IMR-90 (cell line): ENCODE measurements at places on chromosomes 5 and 9. TPM values are rescaled to one million over a fixed set of nuclear protein-coding genes. Genes with fewer than 3 reads are reported as not detected.

GRCh38 chr5:54601411-54602230 is 84.1 kb downstream of the SNX18 start:
- no peak for DNase-seq

DNA sequence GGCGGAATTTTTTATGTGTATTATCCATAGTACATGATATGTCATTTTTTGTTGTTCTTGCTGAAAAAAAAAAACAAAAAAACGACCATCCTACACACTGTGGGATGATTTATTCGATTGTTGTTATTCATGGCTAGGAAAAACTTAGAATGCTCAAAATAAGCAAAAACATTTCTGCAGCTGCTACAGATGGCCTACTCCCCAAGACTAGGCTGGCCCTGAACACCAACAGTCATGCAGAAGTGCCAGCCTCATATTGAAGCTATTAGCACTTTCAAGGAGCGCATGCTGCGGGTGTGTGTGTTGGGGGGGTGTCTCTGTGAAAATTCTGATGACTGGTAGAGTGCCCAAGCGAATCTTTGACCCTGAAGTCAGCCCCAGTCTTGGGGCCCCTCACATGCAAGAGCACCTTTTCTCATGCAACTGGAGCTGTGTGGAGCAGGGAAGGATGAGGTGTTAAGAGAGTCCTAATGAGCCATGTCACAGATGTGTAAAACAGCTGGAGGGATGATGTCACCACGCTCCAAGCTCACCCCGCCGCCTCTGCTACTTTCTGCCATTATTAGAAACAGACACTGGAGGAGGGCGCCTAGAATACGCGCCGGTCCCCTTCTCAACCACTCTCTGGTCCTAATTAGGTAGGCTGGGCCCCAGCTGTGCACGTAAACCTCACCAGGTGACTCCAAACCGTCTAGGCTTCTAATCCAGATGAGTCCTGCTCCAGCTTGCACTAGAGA is 61.0 kb upstream of the SMIM23 start:
- no peak for DNase-seq

GRCh38 chr5:96094904-96095303 is 133.3 kb upstream of the ELL2 start:
- no peak for DNase-seq

DNA sequence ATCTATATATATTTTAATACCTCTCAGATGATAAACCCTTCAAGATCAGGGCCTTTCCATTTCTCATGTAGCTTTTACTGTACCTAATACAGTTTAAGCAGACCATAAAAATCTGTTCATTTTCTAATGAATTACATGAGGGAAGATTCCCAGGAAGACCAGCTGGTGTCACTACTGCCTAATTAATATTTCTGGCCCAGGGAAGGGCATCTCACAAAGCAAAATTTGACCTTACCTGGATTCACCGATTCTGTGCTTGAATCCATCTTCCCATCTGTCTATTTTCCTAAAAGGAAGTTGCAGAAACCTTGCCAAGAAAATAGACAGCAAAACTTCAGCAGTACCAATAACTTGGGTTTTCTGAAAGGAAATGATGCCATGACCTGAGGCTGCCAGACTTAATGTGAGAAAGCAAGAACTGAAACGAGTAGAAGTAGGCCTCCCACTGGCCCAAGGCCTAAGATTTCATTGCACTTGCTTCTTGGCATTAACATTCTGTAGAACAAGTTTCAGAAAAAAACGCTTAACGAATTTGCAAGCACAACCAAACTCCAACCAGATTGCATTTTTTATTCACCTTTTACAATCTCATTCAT is 83.0 kb upstream of the GLIS3 start:
- peak; percentile 23 for DNase-seq

DNA sequence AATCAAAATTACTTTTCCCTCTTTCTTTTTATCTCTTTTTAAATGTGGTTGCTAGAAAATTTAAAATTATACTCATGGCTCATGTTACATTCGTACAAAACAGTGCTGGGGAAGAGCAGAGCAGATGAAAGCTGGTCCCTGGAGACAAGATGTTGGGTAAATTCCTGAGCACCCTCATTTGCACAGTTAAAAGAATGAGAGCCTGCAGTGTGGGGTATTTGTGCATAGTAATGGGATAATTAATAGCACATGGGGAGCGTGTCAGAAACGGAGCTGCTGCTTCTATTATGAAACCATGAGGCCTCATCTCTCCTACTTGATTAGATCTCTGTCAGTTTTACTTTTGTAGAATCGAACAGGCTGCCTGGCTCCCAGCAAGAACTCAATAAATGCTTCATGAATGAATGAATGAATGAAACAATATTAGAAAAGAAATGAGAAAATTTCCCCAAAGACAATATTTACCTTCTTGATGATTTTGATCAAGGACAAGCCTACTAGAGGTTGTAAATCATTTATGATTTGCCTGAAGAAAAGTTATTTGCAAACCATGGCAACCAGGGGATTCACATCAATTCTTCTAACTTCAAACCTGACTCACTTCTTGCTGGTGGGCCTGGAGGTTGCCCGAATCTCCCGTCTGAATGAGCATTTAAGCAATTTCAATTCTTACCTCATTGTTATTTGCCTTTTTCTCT is 177.2 kb upstream of the TUT7 start:
- DNase-seq: no peak

- DNase-seq: no peak
Observed at GRCh38 chr5:13325765-13326164, 618.7 kb downstream of the DNAH5 start.

GRCh38 chr9:117368684-117369230 is 46.1 kb downstream of the ASTN2 start:
- DNase-seq: no peak

DNA sequence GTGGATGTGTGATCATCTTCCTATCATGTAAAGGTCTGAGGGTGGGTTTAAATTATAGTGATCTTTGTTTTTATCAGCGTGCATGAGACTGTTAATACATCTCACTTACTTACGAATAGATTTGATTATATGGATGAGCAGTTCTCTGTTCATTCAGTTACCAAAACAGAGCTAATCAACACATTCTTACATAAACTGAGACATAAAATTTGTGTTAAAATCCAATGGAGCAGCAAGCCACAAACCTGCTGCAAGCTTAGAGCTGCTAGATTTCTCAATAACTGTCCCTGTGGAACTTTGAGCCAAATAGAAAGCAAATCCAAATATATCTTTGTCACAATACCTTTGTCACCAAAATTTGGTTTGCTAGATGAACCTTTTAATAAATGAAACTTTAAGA is 50.1 kb downstream of the NUDT12 start:
- DNase-seq: no peak

DNA sequence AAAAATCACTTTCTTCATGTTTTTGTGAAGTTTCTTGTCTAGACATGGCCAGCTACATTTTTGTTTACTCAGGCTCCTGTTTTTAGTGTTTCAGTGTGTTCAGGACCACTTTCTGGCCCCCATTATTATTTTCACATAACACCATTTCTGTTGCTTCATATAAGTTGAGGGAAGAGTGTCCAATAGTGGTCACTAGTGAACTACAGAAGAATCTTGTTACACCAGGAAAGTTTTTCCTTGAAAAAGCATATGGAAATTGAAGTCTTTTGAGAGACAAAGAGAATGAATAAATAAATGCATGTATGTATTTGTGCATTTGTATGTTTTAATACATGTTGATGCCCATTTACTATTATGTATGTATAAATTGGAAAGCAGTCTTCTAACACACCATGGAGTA is 3.8 kb downstream of the ADAMTSL1 start:
- DNase-seq: no peak

DNA sequence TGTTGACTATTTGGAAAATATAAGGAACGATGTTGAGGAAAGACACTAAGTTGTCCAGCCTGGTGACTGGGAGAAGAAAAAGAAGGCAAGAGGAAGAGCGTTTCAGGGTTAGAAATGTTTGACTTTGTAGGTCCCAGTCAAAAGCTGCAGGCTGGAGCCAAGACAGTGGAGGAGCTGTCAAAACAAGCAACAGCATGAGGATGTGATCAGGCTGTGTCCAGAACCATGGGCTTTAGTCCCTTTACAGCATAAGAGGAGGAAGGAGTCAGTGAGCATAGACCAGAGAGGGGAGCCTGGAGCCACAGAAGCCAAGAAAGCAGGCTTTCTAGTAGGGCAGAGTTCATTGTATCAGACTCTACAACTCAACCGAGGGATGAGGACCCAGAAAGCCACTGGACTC is 658.5 kb downstream of the BNC2 start:
- DNase-seq: no peak

DNA sequence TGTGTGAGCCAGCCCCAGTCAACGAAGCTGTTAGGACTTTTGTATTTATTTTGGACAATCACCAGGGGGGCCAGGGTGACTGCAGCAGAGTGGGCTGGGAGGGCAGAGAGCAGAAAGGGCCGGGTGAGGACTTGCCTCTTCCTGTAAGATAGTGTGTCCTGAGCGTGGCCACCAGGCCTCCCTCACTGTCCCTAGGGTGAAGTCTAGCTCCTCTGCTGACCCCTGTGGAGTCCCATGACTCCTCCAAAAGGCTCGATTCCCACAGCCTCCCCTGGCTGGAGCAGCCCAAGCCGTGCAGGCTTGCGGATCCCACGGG is 147.8 kb downstream of the RXRA start:
- DNase-seq: peak; percentile 54

- no peak for DNase-seq
Observed at GRCh38 chr5:73393611-73394489, 54.7 kb downstream of the FOXD1 start.

DNA sequence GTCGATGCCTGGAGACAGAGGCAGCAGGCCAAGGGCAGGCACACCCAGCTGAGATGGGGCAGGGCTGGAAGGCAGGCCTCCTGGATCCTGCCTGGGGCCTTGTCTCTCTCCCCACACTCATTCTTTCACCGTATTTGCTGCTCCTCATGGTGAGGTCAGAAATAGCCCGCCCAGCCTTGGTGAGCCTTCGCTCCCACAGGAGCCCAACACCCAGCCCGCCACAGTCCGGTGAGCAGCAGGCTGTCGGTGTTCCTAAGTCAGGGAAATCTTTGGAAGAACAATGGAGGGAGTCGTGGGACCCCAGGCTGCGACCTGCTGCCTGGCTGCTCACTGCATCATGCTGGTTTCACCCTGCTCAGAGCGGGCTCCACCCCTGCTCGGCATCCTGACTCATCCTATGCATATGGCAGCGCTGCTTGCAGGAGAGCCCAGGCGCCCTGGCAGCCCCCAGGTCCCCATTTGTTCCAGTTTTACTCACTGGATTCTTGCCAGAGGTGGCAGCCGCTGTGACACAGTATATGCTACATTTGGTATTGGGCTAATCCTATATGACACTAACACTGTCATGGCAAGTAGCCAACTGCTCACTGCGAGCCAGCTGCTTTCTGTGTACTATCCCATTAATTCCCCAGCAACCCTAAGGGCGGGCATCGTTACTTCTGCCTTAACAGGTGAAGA is 53.2 kb upstream of the NCS1 start:
- peak; percentile 60 for DNase-seq

DNA sequence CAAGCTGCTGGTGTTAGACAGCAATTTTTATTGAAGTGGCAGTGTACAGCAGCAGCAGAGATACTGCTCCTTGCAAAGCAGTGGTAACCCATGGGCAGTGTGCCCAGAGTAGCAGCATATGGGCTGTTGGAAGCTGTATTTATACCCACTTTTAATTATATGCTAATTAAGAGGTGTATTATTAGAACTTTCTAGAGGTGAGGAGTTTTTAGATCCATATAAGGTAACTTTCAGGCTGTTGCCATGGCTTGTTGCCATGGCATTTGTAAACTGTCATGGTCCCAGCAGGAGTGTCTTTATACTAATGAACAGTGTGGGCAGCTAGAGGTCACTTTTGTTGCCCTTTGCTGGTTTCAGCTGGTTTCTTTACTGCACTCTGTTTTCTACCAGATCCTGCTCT is 3.7 kb upstream of the PJA2 start:
- DNase-seq: peak; percentile 58

- peak; percentile 10 for DNase-seq
Observed at GRCh38 chr5:180865981-180866695, 5.1 kb upstream of the ZFP62 start.

- DNase-seq: no peak
Observed at GRCh38 chr9:107394264-107394663, 95.3 kb downstream of the KLF4 start.

DNA sequence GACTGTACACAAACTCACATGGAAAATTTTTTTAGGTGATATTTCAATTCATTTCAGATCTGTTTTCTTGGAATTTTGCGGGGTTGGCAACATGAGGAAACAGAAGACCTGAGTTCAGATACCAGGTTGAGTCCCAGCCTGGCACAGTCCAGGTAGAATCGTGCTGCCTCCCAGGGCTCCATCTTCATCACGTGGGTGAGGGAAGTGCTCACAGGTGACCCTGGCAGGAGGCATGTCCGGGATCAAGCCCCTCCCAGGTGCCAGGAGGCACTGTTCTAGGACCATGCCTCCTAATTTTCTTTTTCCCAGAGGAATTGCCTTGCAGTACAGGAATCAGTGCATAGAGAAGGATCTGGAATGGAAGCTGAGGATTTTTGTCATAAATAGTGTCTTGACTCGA is 318.3 kb upstream of the IRX4 start:
- no peak for DNase-seq

- DNase-seq: peak; percentile 72
Observed at GRCh38 chr5:59709846-59710245, 183.7 kb downstream of the PDE4D start.

DNA sequence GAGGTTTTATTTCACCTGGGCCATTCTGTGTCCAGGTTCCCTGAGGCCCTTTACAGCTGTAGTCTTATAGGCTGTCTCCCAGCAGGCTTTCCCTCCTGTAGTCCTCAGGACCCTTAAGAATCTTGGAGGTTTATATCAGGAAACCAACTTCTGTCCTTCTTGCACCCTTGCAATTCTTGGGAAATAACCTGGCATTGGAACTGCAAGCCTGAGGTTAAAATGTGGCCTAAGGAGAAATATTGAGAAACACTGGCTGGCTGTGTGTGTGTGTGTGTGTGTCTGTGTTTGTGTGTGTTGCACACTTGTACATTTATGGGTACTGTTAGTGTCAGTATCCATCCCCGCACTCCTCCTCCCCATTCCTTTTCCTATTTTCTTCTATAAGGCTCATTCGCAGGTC is 168.9 kb downstream of the PAPPA start:
- DNase-seq: peak; percentile 35

- no peak for DNase-seq
Observed at GRCh38 chr9:394347-395052, 179.8 kb downstream of the DOCK8 start.

- no peak for DNase-seq
Observed at GRCh38 chr9:96152550-96152949, 149.4 kb downstream of the HSD17B3 start.

The SPATA31C1 gene
- not detected in 2 replicates for total RNA-seq

The TLE1 gene
- total RNA-seq: 36.0 and 40.3 TPM in 2 replicates

The ZNF366 gene
- total RNA-seq: not detected in 2 replicates

The OR1J2 gene
- total RNA-seq: not detected in 2 replicates

The HMMR gene
- 24.6 and 30.3 TPM in 2 replicates for total RNA-seq

The CTNND2 gene
- not detected in 2 replicates for total RNA-seq

The RICTOR gene
- 35.7 and 45.0 TPM in 2 replicates for total RNA-seq

The OR1Q1 gene
- total RNA-seq: not detected in 2 replicates

The ALDH7A1 gene
- total RNA-seq: 40.9 and 43.9 TPM in 2 replicates

The ASPN gene
- total RNA-seq: under 0.01 and 0.28 TPM in 2 replicates

The SPATA9 gene
- total RNA-seq: 0.72 and 0.83 TPM in 2 replicates

The ANGPTL2 gene
- 9.5 and 14.7 TPM in 2 replicates for total RNA-seq

The SLC46A2 gene
- not detected in 2 replicates for total RNA-seq

The MAMDC4 gene
- 0.18 and 0.28 TPM in 2 replicates for total RNA-seq

The SH2D3C gene
- under 0.01 and 0.28 TPM in 2 replicates for total RNA-seq

The ADRA1B gene
- 0.18 and 0.56 TPM in 2 replicates for total RNA-seq

The SPINK13 gene
- not detected in 2 replicates for total RNA-seq

The CDX1 gene
- 0.18 TPM in 1 of 2 replicates, not detected in the other for total RNA-seq

The ZNF658 gene
- 5.8 and 6.3 TPM in 2 replicates for total RNA-seq

The DOLK gene
- total RNA-seq: 26.4 and 30.8 TPM in 2 replicates
